Type B pancreatic cell (in vitro differentiated cells): ENCODE measurements at places on chromosomes 12 and 14. TPM values are rescaled to one million over a fixed set of nuclear protein-coding genes. Genes with fewer than 3 reads are reported as not detected.

E2F7 gene
- total RNA-seq, result 7.4 and 24.8 TPM in 2 replicates

CLEC4D gene
- total RNA-seq, result not detected in 2 replicates

DNA sequence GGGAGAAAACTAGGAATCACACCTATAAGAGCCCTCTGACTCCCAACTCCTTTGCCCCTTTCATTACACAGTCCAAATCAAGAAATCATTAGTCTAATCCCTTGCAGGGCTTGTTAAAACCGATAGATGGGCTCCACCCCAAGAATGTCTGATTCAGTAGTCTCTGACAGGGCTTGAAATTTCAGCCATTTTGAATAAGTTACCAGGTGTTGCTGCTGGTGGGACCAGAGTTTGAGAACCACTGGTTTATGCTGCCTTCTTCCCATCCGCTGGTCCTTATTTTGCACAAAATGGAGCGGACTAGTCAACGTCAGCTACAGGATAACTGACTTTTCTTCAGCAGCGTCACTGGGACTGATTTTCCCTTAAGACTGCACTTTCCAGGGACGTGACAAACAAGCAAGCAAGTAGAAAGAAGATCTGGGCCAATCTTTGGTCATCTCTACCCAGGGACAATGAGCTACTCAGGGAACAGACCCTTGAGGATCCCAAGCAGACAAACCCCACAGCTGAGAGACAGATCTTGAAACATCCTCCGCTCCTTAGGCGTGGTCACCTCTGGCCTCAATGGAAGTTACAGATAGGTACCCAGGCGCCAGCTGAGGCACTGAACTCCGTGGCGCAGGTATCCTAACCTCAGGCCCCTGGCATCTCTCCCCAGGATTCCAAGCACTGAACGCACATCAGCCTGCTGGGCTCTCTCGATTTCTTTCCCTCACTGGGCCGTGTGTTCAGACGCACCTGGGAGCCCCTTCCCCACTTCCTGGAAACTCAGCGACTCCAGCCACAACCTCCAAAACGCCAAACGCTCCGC is 900 bp downstream of the KCTD10 start:
- DNase-seq, result no peak

- DNase-seq, result no peak
These were observed 131.9 kb downstream of the DAD1 start for GRCh38 chr14:22456998-22457594.

DNA sequence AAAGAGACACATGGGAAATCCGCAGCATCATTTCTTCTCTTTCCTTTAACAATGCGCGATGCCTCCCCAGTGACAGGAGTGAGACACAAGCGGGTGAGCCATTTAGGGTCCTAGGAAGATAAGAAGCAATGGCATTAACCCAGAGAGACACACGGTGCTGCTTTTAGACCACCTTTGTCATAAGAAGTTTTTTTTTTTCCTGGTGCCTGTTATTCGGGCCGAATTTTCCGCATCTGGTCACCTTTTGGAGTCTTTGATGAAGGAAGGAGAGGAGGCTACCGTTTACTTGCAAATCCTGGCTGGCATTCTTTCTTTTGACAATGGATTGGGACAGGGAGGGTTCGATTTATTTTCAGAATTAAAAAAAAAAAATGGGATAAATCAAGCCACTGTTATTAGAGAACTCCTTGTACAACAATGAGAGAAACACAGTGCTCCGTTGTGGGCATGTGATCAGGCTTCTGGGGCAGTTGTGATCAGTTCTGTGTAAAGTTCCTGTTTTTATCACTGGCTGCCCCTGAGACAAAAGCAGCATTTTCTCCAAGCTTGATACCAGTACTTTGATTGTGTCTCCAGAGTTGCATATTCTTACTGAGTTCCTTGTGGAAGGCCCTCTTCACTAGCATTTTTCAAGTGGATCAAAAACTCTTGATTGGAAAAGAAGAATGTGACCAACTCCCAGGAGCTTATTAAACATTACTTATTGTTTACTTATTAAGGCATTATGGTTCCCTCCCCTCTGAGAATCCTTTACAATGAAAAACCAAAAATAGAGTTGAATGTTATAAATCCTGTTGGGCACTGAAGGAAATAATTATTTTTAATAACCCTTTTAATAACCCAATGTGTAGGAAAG is 1.1 kb downstream of the DIP2B start:
- no peak for DNase-seq

DNA sequence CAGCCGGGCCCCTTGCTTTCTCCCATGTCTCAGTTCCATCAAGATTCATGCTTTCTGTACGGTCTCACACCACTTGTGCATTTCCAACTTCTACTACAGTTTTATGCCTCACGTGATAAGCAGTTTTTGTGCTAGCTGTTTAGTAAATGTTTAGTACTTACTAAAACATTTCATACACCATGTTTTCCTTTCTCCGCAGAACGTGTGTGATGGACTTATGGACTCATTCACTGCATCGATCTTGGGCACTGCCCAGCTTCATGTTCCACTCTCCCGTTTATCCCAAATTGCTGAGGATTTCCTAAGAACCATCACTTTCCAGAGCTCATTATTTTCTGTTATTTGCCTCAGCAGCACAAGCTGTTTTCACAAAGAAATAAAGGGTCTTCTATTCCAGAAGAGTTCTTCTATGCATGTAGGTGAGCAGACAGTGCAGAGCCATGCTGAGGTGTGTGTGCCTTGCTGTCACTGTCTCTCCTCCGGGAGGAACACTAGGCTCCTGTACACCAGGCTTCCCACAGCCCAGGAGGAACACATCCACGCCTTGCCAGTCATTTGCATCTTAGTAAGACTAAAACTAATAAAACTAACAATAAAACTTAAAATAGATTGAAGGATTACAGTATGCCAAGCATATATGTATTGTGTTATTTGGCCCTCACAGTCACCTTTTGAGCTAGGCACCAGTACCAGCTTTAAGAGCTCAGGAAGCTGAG is 90.3 kb upstream of the EEA1 start:
- no peak for DNase-seq

DNA sequence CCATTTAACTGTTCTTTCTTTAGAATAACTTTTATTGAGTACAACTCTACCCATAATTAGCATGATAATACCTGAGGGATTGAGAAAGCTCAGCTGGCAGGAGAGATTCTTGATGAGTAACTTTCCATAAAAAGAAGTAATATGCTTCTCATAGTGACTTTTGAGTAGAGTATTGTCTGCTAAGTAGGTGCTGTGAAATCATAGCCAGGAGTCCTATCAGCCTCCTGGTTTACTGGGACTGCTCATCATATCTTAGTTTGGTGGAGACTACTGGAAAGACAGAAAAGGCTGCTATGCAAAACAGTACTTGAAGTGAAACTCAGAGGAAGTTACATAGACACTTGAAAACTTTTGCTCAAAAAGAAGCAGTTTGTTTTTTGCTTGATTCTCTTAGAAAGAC is 113.3 kb upstream of the ATP2B1 start:
- no peak for DNase-seq

DNA sequence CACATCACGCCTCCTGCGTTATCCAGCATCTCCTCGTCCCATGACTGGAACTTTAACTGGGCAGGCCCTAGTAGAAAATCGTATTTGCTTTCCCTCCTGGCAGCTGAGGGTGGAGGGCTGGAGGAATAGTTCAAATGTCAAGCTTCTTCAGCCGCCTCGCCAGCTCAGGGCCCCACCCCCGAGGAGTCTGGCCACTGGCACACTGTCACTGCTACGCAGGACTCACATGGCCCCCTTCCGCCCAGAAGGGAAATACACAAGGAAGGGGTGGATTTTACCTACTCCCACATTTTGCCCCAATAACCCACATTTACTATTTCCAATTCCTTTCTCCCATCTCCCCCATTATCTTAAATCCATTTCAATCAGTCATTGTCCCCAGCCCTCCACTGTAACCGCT is 8.6 kb downstream of the SLC6A13 start:
- no peak for DNase-seq

GRCh38 chr14:68739701-68740100 is 53.2 kb downstream of the ZFP36L1 start:
- no peak for DNase-seq

ART4 gene
- total RNA-seq, result 0.22 and 0.81 TPM in 2 replicates

ERP27 gene
- 12.4 and 42.3 TPM in 2 replicates for total RNA-seq

HOMEZ gene
- 15.9 and 19.5 TPM in 2 replicates for total RNA-seq

HCAR3 gene
- 0.46 and 2.6 TPM in 2 replicates for total RNA-seq

KRT5 gene
- 13.0 and 25.0 TPM in 2 replicates for total RNA-seq

GRCh38 chr14:93115069-93115820 is 480 bp downstream of the ITPK1 start:
- peak; percentile 90 for DNase-seq

POLE2 gene
- total RNA-seq, result 6.1 and 16.6 TPM in 2 replicates

GRCh38 chr12:70449074-70449752 is 83.1 kb downstream of the KCNMB4 start:
- no peak for DNase-seq

GRCh38 chr12:57744777-57745484 is at the start of gene TSPAN31:
TSS of gene TSPAN31 (plus strand) at chr12:57745039. CDS start at chr12:57745155, 116 bp downstream.
- peak; percentile 92 for DNase-seq

DNA sequence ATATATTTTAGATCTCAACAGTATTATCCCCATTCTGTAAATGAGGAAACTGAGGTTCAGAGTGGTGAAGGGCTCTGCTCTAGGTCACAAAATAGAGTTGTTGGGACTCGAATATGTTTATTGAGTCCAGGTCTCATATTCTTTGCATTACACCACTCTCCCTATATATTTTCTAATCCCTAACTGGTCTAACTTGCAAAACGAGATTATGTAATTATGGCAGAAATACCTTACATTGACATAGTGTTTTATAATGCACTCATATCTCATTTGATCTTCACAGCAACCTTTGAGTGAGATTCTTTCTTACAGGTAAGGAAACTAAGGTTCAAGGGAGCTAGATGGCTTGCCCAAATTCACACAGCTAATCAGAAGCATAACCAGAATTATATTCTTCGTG is 106.9 kb upstream of the LRIG3 start:
- DNase-seq, result no peak

AMHR2 gene
- 1.6 and 2.4 TPM in 2 replicates for total RNA-seq

PRKD1 gene
- 7.3 and 16.3 TPM in 2 replicates for total RNA-seq

DNA sequence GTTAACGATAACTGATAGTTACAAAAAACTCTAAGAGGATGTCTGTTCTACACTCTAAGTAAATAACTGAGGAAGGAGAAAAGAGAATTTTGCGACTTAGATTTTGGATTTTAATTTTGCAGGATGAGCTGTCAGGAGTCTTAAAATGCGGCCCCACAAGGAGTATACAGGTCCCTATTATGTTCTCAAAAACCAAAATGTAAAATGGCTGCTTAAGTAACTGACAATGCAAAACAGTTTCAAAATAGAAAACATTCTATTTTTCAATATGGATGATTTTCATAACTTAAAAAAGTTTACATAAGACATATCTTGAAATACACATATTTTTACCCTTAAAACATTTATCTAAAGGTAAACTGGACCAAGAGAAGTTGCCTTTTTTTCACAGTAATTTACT is 2.6 kb downstream of the CD69 start:
- DNase-seq, result no peak

DNA sequence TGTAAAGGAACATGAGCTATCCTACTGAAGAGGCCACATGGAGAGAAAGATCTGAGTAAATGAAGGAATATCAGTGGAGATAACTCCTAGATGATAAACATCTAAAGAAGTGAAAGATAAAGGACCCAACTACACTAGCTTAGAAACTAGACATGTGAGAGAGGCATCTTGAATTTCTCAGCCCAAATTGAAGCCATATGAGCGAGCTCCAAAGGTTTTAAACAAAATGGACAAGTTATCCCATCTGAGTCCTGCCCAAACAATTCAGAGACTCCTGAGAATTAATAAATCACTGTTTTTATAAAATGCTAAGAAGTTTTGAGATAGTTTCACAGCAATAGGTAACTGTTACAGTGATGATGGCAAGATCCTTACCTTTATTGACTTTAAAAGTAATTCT is 438.9 kb downstream of the NAV3 start:
- no peak for DNase-seq

GRCh38 chr12:31033681-31034080 is 40.0 kb upstream of the DDX11 start:
- DNase-seq, result no peak

DNA sequence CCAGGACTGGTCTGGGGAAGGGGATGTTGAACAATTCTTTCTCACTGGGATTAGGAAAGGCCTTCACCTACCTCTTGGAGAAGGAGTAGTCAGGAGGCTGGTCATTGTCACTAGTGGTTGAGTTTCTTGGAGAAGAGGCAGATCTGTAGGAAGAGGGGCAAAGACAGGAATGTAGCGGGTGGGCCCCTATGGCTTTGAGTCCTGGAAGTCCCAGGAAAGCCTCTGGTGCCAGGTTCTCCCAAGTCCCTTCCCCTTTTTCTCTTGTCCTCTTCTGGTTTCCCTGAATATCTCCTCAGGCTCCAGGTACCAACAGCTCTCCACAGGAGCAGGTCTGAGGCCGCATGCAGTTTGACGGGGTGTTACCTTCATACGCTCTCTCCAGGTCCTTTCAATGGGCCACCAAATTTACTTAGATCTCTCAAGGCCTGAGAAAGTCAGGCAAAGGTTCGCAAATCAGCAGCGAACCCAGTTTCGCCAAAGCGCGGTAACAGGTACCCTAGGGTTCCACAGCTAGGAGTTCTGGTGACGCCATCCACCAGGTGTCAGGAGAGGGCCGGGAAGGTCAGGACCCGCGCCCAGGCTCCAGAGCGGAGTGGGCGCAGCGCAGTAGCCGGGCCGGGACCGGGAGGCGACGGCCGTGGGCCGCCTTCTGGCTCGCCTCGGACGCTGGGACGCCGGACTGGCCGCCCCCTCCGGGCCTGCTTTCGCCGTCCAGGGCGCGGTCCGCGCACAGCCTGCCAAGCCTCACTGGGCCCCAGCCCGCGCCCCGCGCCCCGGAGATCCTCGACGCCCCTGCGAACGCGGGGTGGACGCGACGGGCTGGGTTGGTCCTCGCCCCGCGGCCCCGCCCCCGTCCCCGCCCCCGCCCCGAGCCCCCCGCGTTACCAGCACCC is 795 bp downstream of the SMAGP start:
- DNase-seq, result peak; percentile 71

GRCh38 chr12:106296179-106296877 is 6.2 kb upstream of the TCP11L2 start:
- no peak for DNase-seq

DNA sequence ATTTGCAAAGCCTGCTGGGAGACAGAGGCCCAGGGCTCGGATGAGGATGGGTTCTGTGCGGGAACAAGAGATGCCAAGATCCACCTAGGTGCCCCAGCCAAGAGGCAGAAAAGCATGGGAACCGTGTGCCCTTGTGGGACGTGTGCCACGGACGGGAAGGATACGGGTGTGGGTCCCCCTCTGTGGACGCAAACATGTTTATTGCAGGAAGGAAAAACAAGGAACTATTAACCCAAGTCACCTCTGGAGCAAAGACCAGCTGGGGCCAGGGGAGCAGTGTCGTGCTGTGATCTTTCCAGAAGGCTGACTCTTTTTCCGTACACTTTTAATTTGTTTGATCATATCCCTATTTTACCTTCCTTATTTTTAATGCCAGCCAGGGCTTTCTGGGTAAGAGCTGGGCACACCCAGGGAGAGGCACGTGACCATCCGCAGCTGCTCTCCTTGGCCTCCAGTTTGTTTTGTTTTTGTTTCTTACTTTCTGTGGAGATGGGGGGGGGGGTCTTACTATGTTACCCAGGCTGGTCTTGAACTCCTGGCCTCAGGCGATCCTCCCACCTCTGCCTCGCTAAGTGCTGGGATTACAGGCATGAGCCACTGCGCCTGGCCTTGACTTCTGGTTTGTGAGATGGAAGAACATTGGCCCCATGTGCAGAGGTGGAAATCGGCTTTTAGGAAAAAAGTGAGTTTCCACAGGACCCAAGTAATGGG is 20.7 kb downstream of the SCARB1 start:
- no peak for DNase-seq
